Right lung (tissue), 10 donors: ENCODE measurements at places on chromosomes 5 and 9. TPM values are rescaled to one million over a fixed set of nuclear protein-coding genes. Genes with fewer than 3 reads are reported as not detected.

GRCh38 chr5:82719368-82719767, 357.8 kb downstream of the TMEM167A start:
- peak; percentile 70 for DNase-seq

DNA sequence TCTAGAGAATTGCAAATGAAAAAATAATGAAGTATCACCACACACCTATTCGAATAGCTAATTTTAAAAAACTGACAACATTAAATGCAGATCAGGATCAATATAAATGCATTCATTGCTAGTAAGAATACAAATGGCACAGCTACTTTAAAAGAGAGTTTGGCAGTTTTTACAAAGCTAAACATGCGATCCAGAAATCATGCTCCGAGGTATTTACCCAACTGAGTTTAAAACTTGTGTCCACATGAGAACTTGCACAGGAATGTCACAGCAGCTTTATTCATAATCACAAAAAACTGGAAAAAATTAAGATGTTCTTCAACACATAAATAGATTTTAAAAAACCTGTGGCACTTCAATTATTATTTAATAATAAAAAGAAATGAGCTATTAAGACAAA, 345.5 kb upstream of the TRPC7 start:
- DNase-seq, result no peak

The SLC27A6 gene
- 3.3 TPM for polyA plus RNA-seq

DNA sequence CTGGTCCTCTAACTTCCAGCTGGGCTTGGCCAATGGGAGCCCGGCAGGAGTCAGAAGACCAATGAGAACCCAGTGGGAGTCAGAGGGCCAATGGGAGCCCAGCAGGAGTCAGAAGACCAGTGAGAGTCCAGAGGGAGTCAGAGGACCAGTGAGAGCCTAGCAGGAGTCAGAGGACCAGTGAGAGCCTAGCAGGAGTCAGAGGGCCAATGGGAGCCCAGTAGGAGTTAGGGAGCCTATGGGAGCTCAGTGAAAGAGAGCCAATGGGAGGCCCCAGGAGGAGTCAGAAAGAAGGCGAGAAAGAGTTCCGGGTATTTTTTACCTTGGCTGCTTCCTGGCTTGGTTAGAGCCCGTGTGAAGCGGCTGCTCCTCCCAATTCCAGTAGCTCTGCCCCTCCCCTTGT, 191.0 kb downstream of the GABBR2 start:
- DNase-seq, result no peak

DNA sequence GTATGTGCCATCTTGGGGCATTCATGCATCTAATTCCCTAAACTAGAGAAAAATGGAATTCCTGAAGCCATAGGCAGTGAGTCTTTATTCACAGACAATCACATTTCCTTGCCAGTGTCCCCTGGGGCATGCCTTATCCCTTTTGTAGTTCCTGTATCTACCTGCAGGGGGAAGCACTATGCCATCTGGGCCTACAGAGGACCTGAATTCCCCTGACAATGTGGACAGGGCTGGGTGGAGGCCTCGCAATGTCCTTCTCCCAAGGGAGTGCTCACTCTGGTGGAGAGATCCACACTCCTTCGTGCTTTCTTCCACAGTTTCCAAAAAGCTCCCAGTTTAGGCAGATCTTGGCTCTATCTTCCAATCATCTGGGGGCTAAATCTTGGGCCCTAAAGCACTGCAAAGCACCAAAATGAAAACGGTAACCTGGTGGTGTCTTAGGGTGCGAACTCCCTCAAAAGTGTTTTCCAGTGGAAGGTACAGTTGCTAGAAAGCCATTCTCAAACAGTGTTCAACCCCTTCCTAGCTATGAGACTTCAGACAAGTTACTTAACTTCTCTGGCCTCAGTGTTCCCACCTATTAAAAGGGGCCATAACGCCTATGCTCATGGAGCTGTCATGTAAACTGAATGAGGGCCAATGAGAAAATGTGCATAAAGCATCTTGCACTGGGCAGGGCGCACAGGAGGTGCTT, 17.5 kb downstream of the WHRN start:
- DNase-seq, result peak; percentile 44

DNA sequence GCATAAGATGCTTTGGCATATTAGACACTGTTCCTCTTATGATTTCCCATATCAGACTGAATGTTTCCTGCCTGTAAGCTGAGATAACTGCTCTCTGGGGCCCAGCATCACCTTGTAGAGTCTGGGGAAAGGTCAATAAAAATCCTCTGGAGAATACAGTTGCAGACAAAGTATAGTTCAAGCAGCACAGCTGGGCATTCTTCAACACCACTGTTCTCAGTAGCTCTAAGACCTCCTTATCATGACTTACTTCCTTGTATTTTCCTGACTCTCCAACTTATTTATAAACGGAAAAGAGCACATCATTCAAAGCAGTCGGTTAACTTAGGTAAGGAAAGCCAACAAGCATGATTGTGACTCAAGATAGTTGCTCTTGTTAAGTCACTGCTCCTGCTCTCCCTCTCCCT, 208.7 kb upstream of the RASEF start:
- DNase-seq, result no peak

The CDC20B gene
- polyA plus RNA-seq, result 6.4 TPM

DNA sequence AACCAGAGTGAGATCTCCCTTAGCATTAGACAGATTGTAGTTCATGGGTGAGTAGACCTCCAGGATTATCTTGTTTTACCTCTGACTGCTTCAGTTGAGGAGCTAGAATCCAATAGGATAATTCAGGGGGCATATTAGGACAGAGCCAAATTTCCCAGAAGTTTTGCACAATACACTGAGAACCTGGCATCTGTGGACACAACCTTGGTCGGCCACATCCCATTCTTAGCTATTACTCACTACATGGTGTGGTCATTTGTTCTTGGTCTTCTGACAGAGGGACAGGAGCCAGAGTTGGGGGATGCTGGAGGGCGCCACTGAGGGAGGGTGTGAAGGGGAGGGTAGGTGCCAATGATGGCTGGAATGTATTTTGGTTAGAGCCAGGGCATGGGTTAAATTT, 66.6 kb downstream of the NPR3 start:
- no peak for DNase-seq
